ENCODE measurements at places on chromosomes 2 and 18.

DNA sequence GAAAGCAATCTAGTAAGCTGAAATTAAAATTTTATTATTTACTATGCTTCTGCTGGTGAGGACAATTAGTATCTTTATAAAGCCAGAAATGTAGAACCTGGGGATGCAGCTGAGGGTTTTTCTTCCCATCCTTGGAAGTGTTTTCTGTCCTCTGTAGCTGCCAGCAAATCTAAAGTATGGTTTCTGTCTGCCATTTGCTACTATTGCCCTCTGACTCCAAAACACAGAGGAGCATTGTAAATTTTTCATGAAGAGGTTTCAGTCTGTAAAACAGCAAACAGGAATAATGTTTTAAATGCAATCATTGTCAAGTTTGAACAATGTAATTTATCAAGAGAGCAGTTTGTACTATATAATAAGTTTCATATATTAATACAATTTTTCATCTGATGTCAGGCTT, 258.8 kb downstream of the ZNF407 start:
- DNase-seq: no peak

- no peak for DNase-seq
Observed at GRCh38 chr2:219414857-219415256, 3.3 kb upstream of the DES start.

GRCh38 chr2:219292616-219293015, 13.4 kb downstream of the DNAJB2 start:
- no peak for DNase-seq

- no peak for DNase-seq
Observed at GRCh38 chr2:19872302-19872701, 29.5 kb downstream of the TTC32 start.

GRCh38 chr2:241514986-241515737, 6.8 kb upstream of the STK25 start:
- DNase-seq: no peak

DNA sequence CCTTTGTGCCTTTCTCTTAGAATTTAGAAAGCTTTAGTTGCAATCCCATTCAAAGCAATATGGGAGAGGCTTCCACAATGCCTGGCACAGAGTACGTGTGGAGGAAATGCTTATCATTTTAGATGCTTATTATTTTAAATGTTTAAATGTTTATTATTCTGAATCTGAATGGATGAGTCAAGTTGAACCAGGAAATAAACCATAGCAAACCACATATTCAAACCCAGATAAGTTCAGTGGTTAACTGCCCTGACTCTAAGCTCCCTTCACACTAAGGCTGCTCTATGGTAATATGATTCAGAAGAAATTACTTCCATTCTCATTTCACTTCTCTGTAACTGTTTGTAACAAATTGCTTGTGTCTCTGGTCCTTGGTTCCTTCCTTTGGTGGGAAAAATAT, 5.2 kb upstream of the PPP4R1 start:
- DNase-seq: no peak

DNA sequence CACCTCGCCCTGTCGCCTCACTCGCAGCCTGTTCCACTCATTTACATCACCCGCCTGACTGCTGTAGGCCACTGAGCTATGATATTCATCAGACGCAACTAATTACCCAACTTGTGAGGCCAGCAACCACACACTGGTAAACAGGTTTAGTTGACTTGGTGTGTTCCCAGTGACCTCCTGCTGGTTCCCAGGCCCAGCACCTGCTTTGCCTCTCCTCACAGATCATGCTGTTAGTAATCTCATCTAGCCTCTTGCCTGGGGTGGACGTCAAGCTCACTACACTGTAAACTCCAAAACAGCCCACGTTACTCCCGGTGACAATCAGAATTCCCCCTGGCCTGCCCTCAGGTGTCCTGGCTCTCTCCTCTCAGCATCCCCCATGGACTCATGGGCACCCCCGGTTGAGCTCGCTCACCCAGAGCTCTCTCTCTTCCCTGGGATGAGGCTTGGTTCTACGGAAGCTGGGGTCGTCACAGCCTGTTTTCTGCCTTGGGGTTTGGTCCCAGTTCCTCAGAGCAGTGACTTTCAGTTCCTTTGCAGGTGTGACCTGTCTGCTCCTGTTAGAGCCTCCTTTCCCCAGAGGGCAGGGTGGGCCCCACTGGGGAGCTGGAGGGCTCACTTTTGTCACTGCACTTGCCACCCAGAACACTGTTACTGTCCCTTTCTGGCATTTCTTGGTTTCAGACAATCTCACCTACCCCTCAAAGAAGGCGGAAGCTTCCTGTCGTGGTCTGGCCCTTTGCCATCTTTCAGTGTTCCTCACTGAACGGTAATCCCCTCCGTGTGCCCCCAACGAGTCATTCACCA, 40.3 kb downstream of the INPP5D start:
- DNase-seq: peak; percentile 28

- no peak for DNase-seq
Observed at GRCh38 chr2:15177103-15177502, 384.0 kb downstream of the NBAS start.

GRCh38 chr2:45649858-45650811, 1.3 kb upstream of the PRKCE start:
- DNase-seq: peak; percentile 38

DNA sequence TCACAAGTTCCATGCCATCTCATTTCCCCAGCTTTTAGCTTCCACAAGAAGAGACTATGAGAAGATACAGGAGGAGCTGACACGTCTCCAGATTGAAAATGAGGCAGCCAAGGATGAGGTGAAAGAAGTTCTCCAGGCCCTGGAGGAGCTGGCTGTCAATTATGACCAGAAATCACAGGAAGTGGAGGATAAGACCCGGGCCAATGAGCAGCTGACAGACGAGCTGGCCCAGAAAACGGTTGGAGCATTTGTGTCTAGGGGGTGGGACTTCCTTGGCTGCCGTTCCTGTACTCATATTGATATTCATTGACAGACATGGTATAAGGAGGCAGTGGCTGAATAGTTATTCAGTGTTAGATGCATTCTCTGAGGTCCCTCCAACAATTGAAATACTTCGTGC, 57.2 kb upstream of the LYPD6B start:
- DNase-seq: no peak

DNA sequence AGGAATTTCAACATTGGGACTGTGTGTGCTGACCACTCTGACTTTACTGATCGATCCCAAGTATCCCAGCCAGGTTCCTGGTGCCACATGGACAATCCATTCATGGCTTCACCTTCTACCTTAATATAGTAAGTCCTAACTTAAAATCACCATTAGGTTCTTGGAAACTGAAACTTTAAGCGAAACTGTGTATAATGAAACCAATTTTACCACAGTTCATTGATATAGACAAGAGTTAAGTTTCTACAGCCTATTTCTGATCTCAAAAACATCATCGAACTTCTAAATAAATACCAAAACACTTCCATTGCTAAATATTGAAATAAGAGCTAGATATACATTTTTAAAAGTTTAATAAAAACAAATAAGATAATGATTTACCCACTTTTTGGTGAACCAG, 4.4 kb upstream of the EXOC6B start:
- no peak for DNase-seq

- DNase-seq: no peak
Observed at GRCh38 chr18:77167251-77167650, 34.7 kb upstream of the MBP start.

DNA sequence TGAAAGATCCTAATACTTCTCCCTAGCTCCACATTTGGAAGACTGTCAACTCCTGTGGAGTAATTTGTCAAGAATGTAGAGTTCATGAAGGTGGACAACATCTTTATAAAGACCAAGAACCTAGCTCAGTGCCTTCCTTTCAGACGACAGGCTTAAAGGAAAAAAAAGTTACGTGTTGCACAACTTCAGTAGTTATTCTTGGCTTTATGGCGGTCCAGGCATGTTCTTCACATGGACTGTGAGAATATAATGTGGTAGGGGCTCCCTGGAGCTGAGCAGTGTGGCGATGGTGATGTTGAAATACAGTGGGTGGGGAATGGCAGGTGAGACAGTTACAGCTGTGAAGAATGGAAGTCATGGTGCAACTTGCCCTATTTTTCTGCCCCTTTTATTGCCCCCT, 3.9 kb downstream of the TAF1B start:
- DNase-seq: no peak

GRCh38 chr2:163878718-163879117, 142.9 kb upstream of the FIGN start:
- DNase-seq: no peak

GRCh38 chr2:20468549-20469500, 22.0 kb downstream of the RHOB start:
- no peak for DNase-seq

GRCh38 chr18:49731860-49732311, 81.4 kb downstream of the ACAA2 start:
- DNase-seq: no peak

- no peak for DNase-seq
Observed at GRCh38 chr2:8329660-8330622, 351.9 kb upstream of the ID2 start.

GRCh38 chr18:69402533-69402989, 1.9 kb downstream of the DOK6 start:
- no peak for DNase-seq

Measured in activated naive CD4-positive, alpha-beta T cell (primary cell).